ENCODE measurements at places on chromosomes 11 and 22.

DNA sequence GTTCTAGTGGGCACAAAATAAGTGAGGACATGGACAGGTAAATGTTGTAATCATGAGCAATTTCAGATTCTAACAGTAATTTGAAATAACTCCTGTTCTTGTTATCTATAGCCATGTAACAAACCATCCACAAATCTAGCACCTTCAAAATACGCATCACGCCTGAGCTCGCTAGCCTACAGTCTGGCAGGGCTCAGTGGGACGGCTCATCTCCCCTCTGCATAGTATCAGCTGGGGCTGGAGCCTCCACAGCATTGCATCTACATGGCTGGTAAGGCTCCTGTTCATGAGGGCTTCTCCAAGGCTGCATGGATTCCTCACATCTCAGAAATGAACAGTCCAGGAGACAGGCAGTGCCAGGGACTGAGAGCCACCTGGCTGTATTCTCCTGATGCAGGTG, 112.6 kb downstream of the KCNQ1 start:
- DNase-seq: no peak

- no peak for DNase-seq
These were observed 3.0 kb downstream of the OR52W1 start for GRCh38 chr11:6202041-6202440.

DNA sequence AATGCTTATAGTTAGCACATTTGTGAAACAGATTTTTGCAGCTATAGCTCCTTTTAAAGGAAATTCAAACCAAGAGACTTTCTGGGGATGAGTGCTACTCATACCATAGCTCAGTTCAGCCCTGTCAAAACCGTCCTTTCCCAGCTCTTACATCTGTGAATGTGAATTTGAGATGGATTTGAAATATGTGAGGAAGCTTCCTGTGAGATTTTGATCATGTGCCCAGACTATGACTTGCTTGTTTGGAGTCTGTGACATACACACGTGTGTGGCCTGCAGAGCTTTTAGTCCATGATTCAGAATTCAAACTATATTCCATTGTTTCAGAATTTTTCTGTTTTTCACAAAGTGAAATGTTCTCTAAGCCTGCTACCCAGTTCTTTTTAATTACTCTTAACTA, 4.4 kb upstream of the MMP1 start:
- no peak for DNase-seq

- no peak for DNase-seq
These were observed 133.6 kb downstream of the SHANK2 start for GRCh38 chr11:71118671-71119250.

GRCh38 chr11:1343391-1344055, 34.1 kb upstream of the TOLLIP start:
- no peak for DNase-seq

GRCh38 chr22:44573451-44573850, 75.4 kb upstream of the RTL6 start:
- no peak for DNase-seq

GRCh38 chr11:70568035-70568813, 169.9 kb downstream of the CTTN start:
- no peak for DNase-seq

DNA sequence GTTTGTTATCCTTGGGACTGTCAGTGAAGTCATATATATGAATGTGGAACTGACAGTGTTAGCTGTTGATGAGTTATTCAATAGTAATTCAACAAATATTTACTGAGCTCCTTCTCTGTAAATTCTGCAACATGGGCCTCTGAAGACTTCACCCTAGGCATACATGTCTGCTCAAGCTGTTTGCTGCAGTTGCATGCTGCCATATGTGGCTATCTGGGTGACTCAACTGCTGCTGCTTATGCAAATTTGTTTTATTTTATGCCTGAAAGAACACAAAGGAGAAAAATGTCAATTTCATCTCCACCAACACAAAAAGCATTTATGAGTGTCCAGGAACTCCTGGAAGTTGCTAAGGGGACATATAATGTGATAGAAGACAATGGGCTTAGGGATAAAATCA, 417.6 kb downstream of the AASDHPPT start:
- DNase-seq: no peak

GRCh38 chr11:18472587-18472986, 16.9 kb downstream of the LDHAL6A start:
- DNase-seq: no peak

DNA sequence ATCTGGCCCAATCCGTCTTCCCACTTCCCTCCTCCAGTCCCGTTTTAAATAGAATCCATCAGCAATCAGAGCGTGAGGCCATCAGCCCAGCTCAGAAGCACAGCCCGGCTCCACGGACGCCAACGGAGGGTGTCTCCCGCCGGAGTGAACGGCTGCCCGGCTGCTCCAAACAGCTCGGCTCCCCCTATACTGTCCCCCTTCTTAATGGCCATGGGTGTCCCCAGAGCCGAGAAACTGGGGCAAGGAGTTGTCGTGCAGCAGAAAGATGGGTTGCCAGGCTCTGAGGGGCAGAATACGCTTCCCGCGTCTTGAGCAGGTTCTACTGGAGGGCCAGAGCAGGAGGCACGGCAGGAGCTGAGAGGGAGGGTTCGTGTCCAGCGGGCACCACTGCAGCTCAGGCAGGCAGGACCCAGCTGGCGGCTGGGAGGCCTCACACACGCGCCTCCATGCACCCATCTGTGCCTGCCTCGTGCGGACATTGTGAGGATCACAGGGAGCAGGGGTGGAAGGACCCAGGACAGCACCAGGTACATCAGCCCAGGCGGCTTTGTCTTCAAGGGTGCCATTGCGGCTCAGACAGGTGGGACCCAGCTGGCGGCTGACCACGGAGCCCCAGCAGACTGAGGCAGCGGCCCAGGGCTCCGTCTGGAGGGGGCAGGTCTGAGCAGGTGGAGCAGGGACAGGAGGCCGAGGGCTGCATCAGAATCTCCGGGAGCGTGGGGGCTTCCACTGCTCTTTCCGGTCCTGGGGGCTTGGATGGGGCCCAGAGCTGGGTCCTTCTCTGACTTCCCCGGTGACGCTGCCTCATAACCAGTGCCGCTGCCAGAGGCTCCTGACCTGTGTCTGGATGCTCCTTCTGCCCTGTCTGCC, 882.7 kb downstream of the BRD1 start:
- DNase-seq: no peak
